ENCODE measurements at places on chromosomes 16 and 17. TPM values are rescaled to one million over a fixed set of nuclear protein-coding genes. Genes with fewer than 3 reads are reported as not detected.

DNA sequence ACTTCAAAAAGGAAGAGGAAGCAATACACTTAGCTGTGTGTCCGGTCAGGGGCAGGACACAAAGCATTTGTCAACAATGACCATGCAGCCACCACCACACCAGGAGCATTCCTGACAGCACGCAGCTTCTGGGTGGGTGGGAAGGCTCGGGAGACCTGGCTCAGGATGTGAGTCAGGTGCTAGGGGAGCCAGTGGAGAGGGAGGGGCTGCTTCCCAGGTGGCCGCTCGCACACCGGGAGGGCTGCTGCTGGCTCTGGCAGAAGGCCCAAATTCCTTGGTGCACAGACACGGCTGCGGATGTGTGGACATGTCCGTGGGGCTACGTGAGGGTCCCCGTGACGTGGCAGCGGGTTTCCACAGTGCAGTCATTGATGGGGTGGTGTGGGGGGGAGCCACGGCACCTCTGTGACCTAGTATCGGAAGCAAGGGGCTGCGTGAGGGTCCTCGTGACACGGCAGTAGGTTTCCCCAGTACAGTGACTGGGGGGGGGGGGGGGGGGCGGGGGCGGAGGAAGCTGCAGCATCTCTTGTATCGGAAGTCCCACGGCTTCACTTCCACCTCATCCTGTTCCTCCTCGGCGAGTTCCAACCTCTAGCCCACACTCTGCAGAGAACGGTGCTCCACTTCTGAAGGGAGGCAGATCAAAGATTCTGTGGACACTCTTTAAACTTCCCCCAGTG lies 112.8 kb downstream of the ZNF778 start:
- H3K27me3 ChIP-seq = no peaks in the 10 kb centered on the region
- no peak for DNase-seq
- peaks cover 87% of the 10 kb centered on the region for H3K4me1 ChIP-seq
- peak overlapping the region; percentile 27 for H3K4me3 ChIP-seq
- peak overlapping the region; percentile 85 for H3K27ac ChIP-seq

GRCh38 chr16:86975445-86975844 lies 341.7 kb downstream of the C16orf95 start:
- no peaks in the 10 kb centered on the region for H3K27me3 ChIP-seq
- no peak for DNase-seq
- H3K4me3 ChIP-seq = no peak overlapping the region
- H3K27ac ChIP-seq = no peak overlapping the region
- H3K36me3 ChIP-seq = no peaks in the 10 kb centered on the region

DNA sequence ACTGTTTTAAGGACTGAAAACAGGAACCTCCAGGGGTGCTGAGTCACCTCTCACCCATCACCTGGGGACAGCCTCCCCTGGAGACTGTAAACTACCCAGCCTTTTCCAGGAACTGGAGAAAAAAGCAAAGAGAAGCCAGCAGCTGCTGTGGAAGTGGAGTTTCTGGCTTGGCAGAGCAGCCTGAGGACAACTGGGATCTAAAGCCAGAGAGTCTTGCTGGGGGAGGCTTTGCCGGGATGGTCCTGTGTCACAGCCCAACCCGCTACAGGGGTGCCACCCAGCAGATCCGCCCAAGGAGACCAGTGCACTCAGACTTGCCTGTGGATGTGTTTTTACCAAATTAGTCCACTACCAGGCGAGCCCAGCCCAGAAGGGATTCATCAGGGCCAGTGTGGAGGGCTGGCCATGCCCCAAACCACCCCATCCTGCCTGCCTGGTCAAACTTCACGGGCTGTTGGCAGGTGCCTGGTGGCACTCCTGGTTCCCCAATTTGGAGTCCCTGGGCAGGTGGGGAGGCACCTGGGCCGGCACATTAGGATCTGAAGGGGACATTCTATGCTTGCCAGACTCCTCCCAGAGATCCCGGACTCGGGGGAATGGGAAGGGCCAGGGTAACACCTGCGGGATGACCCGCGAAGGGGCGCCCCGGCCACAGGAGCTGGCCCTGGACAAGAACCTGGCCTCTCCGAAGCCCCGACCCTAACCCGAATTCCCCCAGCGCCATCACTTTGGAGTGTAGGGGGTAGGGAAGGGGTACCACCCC lies 771 bp downstream of the MSRB1 start:
- no peaks in the 10 kb centered on the region for H3K36me3 ChIP-seq
- no peaks in the 10 kb centered on the region for H3K27me3 ChIP-seq
- H3K4me3 ChIP-seq = peak overlapping the region; percentile 60
- H3K27ac ChIP-seq = peak overlapping the region; percentile 70

The KRTAP4-6 gene
- total RNA-seq = not detected

DNA sequence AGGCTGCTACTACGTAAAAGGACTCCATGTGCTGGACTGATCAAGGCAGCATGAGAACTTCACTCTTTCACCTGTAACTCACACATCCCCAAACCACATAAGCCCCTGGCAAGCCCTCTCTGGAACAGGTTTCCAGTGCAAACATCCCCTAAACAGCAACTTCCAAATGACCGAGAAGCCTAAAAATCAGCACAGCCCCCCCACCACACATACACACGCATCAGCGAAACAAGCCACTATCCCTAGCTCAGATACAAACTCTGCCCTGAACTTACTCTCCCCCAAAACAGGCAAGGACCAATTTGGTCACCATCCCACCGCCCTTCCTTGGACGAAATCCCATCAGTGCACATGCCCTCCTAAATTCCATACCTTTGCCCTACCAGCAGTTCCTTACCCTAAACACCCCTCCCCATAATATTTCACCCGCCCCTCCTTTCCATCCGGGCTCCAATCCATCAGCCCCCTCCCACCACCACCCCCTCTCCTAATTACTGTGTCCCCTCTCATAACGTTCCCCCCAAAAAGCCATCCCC lies 735 bp downstream of the LSM12 start:
- H3K4me3 ChIP-seq = peak overlapping the region; percentile 81
- H3K27ac ChIP-seq = peak overlapping the region; percentile 88
- no peaks in the 10 kb centered on the region for H3K27me3 ChIP-seq

GRCh38 chr16:61579195-61579594 lies 457.0 kb downstream of the CDH8 start:
- H3K27me3 ChIP-seq = no peaks in the 10 kb centered on the region
- no peaks in the 10 kb centered on the region for H3K36me3 ChIP-seq
- no peak overlapping the region for H3K4me3 ChIP-seq
- no peaks in the 10 kb centered on the region for H3K4me1 ChIP-seq
- no peak overlapping the region for H3K27ac ChIP-seq

The ENPP7 gene
- total RNA-seq = not detected

DNA sequence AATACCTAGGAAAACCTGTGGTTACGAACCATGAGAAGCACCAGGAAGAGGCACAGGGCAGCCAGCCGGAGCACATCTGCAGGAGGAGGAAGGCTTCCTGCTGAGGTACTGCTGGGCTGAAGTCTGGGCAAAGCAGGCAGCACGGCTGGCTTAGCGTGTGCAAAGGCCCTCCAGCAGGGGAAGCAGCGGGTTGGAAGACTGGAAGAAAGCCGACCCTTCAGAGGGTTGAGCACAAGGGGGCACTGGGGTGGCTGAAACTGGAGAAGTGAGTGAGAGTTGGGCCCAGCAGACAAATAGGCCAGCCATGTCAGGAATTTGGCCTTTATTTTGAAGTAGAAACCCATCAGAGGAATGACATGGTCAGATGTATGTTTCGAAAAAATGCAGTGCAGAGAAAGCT lies 12.1 kb upstream of the HSD3B7 start:
- no peak overlapping the region for H3K27ac ChIP-seq
- no peak overlapping the region for H3K4me3 ChIP-seq

GRCh38 chr17:82863941-82864712 lies 24.3 kb upstream of the ZNF750 start:
- no peaks in the 10 kb centered on the region for H3K36me3 ChIP-seq
- H3K27ac ChIP-seq = no peak overlapping the region
- no peaks in the 10 kb centered on the region for H3K27me3 ChIP-seq
- DNase-seq = no peak
- no peak overlapping the region for H3K4me3 ChIP-seq

DNA sequence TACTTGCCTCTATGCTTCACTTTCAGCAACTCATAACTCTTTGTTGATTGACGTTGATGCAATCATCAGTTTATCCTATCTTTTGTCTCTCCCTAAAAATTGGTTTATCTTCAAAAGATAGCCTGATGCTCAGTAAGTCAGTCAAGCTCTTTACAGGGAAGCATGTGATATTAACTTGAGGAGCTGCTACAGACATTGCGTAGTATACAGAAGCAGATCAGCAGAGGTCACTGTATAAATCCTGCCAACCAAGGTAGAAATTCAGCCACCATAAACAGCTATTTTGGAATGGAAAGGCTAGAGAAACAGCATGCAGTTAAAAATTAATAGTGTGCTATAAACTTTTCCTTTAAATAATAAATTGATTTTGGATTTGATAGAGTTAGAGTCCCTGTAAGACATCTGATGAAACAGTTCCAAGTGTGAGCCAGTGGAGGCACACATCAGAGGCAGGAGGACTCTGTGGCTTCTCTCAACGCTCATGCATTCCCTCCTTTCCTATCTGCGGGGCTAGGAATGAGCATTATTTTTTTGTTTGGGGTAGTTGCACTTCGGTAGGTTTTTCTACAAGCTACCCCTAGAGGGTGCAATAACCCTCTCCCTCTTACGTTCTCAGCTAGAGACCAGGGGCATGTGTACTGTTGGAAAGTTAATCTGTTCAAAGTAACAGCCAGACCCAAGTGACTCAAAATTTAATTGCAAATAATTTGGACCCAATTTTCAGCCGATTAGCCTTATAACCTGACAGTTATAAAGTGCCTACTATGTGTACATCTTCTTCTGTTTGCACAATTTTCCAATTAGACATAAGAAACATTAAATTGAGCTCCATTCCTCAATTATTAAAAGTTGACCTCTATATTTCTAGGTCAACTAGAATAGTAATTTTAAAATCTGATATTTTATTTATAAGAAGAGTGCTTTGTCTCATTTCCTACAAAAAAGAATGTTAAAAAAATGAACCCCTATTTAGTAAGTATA lies 647.7 kb upstream of the SOX9 start:
- H3K36me3 ChIP-seq = no peaks in the 10 kb centered on the region
- H3K4me3 ChIP-seq = no peak overlapping the region
- peak; percentile 32 for DNase-seq
- no peak overlapping the region for H3K27ac ChIP-seq
- H3K4me1 ChIP-seq = no peaks in the 10 kb centered on the region

- H3K4me1 ChIP-seq = no peaks in the 10 kb centered on the region
- H3K4me3 ChIP-seq = no peak overlapping the region
- H3K27me3 ChIP-seq = no peaks in the 10 kb centered on the region
- H3K36me3 ChIP-seq = no peaks in the 10 kb centered on the region
- H3K27ac ChIP-seq = no peak overlapping the region
Measured at GRCh38 chr16:10799736-10800135, 18.9 kb downstream of the TVP23A start.

DNA sequence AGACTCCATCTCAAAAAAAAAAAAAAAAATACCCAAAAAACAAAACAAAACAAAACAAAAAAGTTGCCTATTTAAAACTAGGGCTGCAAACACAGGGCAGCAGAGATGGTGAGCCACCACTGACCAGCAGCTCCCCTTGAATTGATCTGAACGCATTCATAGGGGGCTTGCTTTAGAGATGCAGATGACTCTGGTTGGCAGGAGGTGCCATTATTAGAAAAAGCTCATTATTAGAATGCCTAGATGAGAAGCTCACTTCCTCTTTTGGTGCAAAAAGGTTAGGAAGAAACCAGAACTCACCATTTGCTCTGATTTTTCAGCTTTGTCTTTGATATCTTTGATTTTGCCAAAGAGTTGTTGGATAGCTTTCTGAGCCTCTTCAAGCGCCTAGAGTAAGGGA lies 53.1 kb downstream of the VPS53 start:
- DNase-seq = no peak
- no peaks in the 10 kb centered on the region for H3K4me1 ChIP-seq
- no peak overlapping the region for H3K4me3 ChIP-seq
- no peak overlapping the region for H3K27ac ChIP-seq

DNA sequence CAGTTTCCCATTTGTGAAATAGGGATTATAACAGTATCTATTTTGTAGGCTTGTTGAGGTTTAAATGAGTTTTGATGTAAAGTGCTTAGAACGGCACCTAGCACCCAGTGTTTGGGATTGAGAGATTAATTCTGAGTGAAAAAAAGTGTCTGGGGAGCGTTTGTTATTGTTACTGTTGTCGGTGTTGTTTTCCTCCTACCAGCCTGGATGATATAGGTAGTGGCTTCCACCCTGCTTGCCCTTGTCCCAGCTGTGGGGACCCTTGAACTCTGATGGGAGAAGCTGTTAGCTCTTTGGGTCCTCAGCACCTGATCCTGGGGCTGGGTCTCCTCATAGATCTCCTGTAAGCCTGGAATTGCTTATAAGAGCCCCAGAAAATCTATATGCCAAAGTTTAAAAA lies 4.9 kb downstream of the FMNL1 start:
- no peak for DNase-seq
- no peaks in the 10 kb centered on the region for H3K27me3 ChIP-seq
- peaks cover 76% of the 10 kb centered on the region for H3K4me1 ChIP-seq
- H3K4me3 ChIP-seq = peak overlapping the region; percentile 39

GRCh38 chr17:2713881-2714280 lies 2.3 kb upstream of the CLUH start:
- no peaks in the 10 kb centered on the region for H3K36me3 ChIP-seq
- H3K4me1 ChIP-seq = peaks cover 11% of the 10 kb centered on the region
- H3K4me3 ChIP-seq = no peak overlapping the region

The TBX4 gene
- not detected for total RNA-seq

The BCL6B gene
- total RNA-seq = 0.18 TPM

The DBNDD1 gene
- 32.3 TPM for total RNA-seq

DNA sequence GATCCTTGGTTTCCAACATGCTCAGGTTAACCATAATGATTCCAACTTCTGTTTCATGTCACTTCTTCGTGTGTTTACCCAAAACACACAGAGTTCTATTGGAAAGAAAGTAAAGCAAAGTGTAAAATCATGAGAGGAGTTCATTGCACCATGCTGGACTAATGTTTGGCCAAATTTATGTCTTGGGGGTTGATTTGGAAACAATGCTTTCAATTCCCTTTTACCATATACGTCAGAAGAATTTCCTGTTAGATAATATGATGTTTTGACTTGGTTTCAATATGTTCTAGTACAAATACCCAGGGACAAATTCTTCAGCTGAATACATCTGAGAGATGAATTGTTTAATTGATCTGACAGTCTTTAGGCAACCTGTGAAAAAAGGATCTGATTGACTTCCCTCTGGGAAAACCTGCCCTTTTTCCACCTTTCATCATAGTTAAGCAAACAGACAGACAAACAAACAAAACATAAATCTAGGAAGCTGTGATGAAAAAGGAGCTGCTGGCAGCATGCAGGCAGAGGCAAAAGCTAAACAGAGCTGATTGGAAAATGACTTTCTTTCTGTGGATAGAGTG lies 26.0 kb upstream of the MPHOSPH6 start:
- H3K4me3 ChIP-seq = no peak overlapping the region
- H3K27ac ChIP-seq = no peak overlapping the region
- no peaks in the 10 kb centered on the region for H3K4me1 ChIP-seq
- no peaks in the 10 kb centered on the region for H3K36me3 ChIP-seq
- DNase-seq = no peak
- H3K27me3 ChIP-seq = no peaks in the 10 kb centered on the region

All from Panc1 (cell line).